ENCODE measurements at places on chromosomes 1 and 21.

- no peak for DNase-seq
Observed at GRCh38 chr1:81976539-81976938, 175.8 kb downstream of the ADGRL2 start.

DNA sequence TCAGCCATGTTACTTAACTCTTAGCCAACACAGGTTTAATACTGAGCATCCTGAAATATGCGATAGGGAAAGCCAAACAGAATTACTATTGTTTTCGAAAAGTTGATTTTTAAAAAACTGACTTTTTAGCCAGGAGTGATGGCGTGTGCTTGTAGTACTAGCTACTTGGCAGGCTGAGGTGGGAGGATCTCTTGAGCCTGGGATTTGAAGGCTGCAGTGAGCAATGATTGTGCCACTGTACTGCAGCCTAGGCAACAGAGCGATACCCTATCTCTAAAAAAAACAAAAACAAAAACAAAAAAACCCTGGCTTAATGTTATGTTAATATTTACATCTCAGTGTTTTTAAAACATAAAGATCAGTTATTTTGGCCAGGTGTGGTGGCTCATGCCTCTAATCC, 16.7 kb downstream of the NMNAT1 start:
- DNase-seq, result no peak

DNA sequence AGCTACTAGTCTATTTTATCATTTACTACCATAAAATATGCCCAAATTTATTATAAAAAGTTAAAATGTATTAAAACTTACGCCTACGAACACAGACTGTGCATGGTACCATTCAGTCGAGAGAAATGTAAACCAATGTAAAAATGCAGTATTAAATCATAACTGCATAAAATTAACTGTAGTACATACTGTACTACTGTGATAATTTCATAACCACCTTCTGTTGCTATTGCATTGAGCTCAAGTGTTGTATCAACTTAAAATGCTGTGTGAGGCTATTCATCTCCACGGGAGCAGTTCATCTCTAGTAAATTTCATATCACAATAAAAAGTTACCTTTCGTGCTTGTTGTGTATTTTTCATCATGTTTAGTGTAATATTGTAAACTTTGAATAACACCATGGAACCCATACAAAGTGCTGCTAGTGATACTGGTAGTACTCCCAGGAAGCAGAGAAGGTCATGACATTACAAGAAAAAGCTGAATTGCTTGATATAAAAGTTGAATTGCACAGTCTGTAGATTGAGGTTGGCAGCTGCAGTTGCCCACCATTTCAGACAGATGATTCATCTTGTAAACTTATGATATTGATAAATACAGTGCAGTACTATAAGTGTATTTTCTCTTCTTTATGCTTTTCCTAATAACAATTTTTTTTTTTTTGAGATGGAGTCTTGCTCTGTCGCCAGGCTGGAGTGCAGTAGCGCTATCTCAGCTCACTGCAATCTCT, 19.0 kb upstream of the CENPF start:
- DNase-seq, result no peak

DNA sequence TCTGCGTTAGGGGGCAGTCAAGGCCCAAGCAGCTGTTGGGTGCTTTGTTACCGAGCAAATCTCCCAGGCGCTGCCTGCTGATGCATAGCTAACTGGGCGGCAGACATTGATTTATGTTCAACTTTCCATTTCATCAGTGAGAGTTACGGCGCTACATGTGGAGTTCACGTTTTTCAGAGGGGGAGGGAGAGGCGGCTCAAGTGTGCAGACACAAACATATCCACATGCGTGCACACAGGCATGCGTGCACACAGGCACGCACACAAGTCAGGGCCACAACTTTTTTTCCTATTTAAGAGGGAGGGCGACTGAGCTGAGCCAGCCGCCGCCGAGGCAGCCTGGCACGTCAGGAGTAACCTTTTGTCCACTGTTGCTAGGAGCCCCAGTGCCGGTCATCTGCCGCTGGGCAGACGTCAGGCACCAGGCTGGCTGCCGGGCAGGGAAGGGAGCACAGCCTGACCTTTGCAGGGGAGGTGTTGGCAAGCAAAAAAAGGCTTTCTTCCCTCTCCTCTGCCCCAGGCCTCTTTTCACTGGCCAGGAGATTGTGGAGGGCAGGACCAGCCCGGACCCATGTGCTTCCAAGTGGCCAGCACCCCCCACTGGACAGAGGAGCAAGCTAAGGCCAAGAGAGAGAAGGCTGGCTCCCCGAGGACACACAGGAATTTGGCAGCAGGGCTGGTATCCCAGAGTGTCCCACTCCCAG, 73.3 kb downstream of the MRPL37 start:
- DNase-seq, result no peak

DNA sequence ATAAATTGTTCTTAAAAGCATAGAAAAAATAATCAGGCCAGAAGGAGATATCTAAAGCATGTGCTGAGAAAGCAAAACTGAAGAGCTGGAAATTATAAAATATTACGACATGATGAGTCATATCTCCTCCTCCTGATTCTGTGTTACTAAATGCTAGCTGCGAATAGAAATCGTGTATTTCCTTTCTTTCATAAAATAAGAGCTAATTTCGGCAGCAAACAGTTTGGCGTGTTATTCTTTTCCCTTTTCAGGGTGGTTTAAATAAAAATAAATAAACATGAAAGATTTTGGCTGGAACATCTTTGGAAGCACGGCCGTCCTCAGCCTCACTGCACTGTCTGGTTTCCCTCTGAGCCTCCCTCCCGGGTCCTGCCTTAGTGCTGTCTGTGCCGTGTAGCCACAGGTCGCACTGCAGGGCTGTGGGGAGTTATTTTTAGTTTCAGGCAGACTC, 56.0 kb downstream of the ADARB1 start:
- no peak for DNase-seq
